Glutamatergic neuron (in vitro differentiated cells): ENCODE measurements at places on chromosomes 12 and 14. TPM values are rescaled to one million over a fixed set of nuclear protein-coding genes. Genes with fewer than 3 reads are reported as not detected.

MLXIP gene
- 120 TPM for total RNA-seq

ARMH4 gene
- 57.1 TPM for total RNA-seq

SPIC gene
- not detected for total RNA-seq

OVCH1 gene
- total RNA-seq: not detected

LRIG3 gene
- 6.9 TPM for total RNA-seq

LMNTD1 gene
- 1.1 TPM for total RNA-seq

RAPGEF3 gene
- 0.81 TPM for total RNA-seq

RILPL1 gene
- total RNA-seq: 6.2 TPM

NAV3 gene
- 13.6 TPM for total RNA-seq

SPTLC2 gene
- 33.9 TPM for total RNA-seq

OR6C2 gene
- not detected for total RNA-seq

PAX9 gene
- total RNA-seq: not detected

TMEM253 gene
- 0.64 TPM for total RNA-seq

DPY19L2 gene
- 1.8 TPM for total RNA-seq

ZNF740 gene
- 38.2 TPM for total RNA-seq

CCDC175 gene
- total RNA-seq: not detected
